Fibroblast of the aortic adventitia (primary cell): ENCODE measurements at places on chromosomes 2 and 18.
A peak's percentile ranks its signal among the peaks of the same experiment; 100 is the strongest.

- peak; percentile 93 for DNase-seq
Measured at GRCh38 chr2:85259101-85259590, 68.6 kb downstream of the TGOLN2 start.

GRCh38 chr18:45415614-45416013 lies 199.7 kb upstream of the SLC14A2 start:
- no peak for DNase-seq

DNA sequence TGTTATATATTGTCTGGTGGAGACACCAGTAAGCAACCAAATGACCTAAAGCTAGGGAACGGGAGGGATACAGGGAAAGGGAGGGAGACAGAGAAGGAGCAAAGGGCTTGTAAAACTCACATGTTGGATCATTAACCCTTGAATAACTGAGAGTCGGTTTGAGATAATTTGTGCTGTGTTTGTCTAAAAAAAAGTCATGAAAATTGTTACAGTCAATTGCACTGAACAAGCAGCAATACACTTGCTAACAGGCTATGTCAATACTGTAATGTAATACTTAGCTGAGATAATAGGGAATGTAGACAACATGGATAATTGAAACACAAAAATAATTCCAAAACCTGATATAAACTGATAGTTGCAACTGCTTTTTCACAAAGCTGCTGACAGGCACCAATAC lies 71.3 kb upstream of the ZNF521 start:
- no peak for DNase-seq

- DNase-seq, result no peak
Measured at GRCh38 chr2:95353055-95353575, 49.4 kb upstream of the FAHD2A start.

DNA sequence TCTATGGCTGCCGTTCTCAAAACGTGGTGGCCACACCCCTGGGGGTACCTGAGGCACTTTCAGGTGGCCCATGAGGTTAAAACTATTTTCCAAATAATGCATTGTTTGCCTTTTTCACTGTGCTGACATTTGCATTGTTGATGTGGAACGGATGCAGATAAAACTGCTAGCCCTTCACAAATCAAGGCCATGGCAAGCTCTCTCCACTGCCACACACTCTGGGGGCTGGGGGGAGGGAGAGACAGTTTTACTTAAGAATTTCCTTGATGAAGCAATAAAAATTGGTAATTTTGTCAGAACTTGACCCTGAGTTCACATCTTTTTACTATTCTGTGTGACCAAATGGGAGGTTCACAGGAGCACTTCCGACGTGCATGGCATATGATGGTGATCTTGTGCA lies 22.0 kb upstream of the TGIF1 start:
- DNase-seq, result no peak

DNA sequence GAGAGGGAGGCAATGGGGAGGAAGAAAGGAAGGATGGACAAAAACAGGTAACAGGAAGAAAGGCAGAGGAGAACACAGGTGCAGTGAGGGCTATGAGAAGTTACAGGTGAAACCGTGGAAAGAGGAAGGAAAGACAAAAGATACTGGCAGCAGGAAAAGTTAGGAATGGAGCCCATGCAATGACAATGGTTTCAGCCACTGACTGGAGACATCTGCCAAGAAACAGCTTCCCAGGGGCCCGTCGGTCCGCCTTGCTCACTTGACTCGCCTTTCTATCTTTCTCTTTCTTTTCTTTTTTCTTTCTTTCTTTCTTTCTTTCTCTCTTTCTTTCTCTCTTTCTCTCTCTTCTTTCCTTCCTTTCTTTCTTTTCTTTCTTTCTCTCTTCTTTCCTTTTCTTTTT lies 37.5 kb downstream of the ST8SIA5 start:
- peak; percentile 4 for DNase-seq

DNA sequence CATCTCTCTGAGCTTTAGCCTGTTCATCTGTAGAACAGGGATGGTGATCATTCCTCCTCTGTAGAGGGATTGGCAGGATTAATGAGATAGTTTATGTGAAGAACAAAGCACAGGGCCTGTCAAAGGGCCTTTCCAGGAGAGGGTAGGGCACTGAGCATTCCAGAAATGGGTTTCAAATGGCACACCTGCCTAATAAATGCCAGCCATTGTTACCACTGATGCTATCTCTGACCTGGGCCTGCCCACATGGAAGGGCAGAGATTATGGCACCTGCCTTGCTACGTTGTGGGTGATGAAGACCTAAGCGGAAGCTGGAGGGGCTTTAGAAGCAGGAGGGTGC lies 31.0 kb upstream of the GMPPA start:
- no peak for DNase-seq

DNA sequence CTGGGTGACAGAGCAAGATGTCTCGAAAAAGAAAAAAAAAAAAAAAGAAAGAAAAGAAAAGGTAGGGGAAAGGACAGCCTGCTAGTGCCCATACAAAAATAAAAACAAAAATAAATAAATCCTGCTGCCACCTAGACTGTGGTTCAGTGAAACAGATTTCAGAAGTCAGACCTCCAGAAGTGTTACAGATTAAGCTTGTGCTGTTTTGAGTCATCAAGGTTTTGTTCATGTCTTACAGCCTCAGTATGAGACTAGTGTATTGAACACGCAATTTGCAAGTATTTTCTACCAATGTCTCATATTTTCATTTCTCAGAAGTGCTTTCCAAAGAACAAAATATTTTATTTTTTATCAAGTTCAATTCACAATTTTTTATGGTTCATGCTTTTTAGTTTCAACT lies 720.4 kb upstream of the GYPC start:
- no peak for DNase-seq

- DNase-seq, result peak; percentile 30
Measured at GRCh38 chr2:40201425-40201824, 250.5 kb downstream of the SLC8A1 start.

DNA sequence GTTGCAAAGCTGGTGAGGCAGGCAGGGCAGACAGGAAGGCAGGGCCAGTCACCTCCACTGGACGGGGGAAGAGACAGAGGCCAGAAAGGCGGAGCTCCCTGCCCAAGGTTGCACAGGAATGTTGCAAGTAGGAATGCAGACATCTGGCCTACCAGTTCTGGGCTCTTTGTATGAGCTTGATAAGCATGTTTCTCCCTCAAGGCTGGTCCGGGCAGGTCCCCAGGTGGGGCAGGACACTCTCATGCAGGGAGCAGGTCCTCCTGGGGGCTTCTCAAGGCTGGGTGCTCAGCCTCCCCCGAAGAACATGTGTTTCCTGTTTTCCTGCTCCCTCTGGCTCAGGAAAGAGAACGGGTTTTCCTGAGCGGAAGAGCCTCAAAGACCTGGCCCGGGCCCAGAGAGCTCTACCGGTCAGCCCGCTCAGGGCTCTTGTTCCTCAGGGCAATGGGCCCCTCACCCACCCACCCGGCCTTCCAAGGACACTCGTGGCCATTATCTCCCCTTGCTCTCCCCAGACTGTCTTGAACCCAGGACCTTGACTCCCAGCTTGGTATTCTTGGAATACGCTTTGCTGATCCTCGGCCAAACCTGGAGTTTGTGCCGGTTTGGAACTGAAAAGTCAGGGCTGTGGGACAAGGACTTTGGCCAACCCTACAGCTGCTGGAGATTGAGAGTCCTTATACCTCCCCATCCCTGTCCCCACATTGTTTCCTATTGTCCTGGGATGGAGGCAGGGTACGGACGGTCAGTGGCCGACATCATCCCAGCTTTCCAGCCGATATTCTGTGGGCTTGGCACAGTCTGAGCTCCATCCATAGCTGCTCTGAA lies 87.7 kb upstream of the HAAO start:
- no peak for DNase-seq

GRCh38 chr2:208049006-208049405 lies 23.7 kb upstream of the PLEKHM3 start:
- no peak for DNase-seq

- DNase-seq, result no peak
Measured at GRCh38 chr2:197885587-197885986, 81.2 kb downstream of the PLCL1 start.

- DNase-seq, result no peak
Measured at GRCh38 chr2:113122364-113122763, 5.0 kb upstream of the IL1RN start.

DNA sequence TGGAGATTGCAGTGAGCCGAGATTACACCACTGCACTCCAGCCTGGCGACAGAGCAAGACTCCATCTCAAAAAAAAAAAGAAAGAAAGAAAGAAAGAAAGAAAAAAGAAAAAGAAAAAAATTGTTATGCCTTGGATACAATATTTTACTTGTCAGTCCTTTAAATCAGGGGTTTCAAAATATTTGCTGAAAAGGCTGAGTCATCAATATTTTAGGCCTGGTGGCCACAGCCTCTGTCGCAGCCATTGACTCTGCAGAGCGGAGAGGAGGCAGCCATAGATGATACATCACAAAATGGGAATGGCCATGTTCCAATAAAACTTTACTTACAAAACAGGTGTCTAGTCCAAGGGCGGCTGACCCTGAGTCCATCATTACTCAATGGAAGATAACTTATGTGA lies 314.8 kb upstream of the SALL3 start:
- no peak for DNase-seq

- DNase-seq, result no peak
Measured at GRCh38 chr2:115543024-115543423, 1100.6 kb downstream of the DPP10 start.

- DNase-seq, result no peak
Measured at GRCh38 chr2:120314690-120315366, 31.1 kb upstream of the INHBB start.

DNA sequence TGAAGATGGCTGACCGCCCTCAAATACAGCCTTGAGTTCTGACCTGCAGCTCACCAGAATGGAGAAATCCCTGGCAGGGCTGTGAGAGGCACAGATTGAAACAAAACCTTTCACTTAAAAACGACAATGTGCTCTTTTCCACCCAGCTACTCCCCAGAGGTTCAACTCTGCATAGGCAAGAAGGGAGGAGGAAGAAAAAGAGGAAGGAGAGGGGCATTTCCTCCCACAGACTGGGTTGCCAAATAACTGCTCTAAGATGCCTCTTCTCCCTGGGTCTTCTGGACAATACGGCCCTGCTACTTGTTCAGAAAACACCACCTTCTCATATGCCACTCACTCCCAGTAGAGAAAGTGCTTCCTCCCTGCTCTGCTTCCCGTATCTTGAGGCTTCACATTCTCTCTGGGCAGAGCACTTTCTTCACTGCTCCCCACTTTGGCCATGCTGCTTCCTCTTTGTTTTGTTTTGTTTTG lies 136.4 kb upstream of the SLC1A4 start:
- DNase-seq, result no peak

GRCh38 chr2:182015334-182016109 lies 29.9 kb downstream of the PPP1R1C start:
- no peak for DNase-seq

GRCh38 chr2:239533569-239534316 lies 132.9 kb upstream of the HDAC4 start:
- peak; percentile 9 for DNase-seq

- no peak for DNase-seq
Measured at GRCh38 chr2:156800781-156801361, 364.7 kb downstream of the GPD2 start.

DNA sequence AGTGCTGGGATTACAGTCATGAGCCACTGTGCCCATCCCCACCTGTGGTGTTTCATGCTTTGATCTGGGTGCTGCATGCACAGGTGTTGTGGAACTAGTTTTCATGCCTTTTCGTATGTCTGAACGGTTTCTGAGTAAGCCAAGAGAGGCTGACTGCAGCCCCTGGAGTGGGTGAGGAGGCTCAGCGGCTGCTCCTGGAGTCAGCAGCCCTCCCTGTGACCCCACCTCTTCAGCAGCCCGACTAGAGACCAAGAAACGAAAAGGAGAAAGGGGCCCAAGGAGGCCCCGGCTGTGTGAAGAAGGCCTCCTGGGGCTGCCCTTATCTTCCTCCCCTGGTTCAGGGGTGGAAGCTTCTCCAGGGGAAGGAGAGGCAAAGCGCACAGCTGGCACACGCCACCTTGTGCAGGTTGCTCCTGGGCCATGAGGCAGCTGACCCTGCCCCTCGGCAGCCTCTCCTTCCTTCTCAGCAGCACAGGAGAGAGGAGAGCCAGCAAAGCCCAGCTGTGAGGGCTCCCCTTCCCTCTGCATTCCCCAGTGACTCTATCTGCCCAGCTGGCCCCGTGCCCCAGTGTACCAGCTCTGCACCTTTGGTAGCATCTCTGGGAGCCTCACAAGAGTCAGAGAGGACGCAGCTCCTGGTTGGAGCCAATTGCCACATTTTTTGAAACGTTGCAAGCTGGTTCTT lies 182.5 kb upstream of the HS6ST1 start:
- no peak for DNase-seq

- DNase-seq, result peak; percentile 19
Measured at GRCh38 chr18:25136416-25137196, 215.4 kb downstream of the ZNF521 start.
